Activated gamma-delta T cell treated with Interleukin-2 at 50 U/mL for 16 hours (primary cell): ENCODE measurements at places on chromosomes 5 and 9.

GRCh38 chr5:179238628-179238970 lies 106.7 kb downstream of the ADAMTS2 start:
- DNase-seq, result no peak

- no peak for DNase-seq
These were observed 631.5 kb upstream of the TLE4 start for GRCh38 chr9:78940121-78940855.

GRCh38 chr9:99666571-99666970 lies 155.1 kb upstream of the NR4A3 start:
- DNase-seq, result no peak

DNA sequence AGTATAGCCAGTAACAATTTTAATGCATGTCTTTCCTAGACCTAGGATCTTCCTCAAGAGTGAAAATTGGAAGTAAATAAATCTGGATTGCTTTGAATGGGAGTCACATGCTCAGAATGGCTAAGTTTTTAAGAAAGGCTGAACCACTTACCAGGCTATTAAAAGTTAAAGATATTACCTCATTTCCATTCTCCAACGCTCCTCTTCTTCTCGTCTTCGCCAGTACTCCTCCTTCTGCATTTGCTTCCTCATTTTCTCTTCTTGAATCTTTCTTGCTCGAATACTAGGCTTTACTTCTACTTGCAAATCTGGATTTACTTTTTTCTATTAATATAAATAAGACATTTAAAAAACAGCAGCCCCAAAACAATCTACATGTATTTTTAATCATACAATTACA lies 49.6 kb downstream of the ZFR start:
- DNase-seq, result no peak

DNA sequence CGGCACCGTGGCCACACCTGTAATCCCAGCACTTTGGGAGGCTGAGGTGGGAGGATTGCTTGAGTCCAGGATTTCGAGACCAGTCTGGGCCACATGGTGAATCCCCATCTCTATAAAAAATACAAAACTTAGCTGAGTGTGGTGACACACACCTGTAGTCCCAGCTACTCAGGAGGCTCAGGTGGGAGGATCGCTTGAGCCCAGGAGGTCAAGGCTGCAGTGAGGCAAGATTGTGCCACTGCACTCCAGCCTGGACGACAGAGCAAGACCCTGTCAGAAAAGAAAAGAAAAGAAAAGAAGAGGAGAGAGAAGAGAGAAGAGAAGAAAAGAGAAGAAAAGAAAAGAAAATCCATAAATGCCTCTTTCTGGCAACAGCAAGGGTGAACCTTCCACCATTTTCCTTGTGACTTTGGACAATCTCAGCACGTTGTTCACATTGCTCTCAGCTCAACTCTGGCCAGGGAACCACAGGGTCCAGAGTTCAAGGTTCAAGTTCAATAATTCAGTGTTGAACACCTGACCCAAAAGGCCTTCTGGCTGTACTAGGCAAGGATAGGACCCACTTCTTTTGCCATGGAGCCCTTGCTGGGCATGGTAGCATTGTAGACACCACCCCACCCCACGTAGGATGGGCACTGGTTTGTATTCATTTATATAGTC lies 14.6 kb upstream of the DUSP1 start:
- no peak for DNase-seq

- no peak for DNase-seq
These were observed 403.0 kb downstream of the HINT1 start for GRCh38 chr5:130762031-130762430.

GRCh38 chr5:19555876-19556275 lies 432.1 kb downstream of the CDH18 start:
- no peak for DNase-seq

- no peak for DNase-seq
These were observed 142.3 kb downstream of the MEF2C start for GRCh38 chr5:88740604-88741185.

- DNase-seq, result no peak
These were observed 27.4 kb upstream of the SYNPO start for GRCh38 chr5:150612905-150613670.

DNA sequence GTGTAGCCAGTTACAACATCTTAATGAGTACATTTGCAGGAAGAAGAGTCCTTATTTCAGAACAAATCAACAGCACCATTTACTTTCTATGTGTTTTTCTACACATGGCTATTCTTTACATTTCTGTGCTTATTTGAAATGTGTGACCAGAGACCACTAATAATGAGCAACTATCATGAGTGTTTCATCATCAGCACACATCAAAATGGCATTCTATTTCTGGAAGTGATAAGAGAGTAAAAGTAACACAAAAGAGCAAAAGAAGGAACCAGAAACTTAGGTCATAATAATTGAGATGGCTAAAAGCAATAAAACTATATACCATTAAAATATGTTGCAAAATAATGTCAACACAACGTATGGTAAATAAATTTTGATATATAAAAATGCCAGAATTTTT lies 159.7 kb downstream of the PBX3 start:
- DNase-seq, result no peak

DNA sequence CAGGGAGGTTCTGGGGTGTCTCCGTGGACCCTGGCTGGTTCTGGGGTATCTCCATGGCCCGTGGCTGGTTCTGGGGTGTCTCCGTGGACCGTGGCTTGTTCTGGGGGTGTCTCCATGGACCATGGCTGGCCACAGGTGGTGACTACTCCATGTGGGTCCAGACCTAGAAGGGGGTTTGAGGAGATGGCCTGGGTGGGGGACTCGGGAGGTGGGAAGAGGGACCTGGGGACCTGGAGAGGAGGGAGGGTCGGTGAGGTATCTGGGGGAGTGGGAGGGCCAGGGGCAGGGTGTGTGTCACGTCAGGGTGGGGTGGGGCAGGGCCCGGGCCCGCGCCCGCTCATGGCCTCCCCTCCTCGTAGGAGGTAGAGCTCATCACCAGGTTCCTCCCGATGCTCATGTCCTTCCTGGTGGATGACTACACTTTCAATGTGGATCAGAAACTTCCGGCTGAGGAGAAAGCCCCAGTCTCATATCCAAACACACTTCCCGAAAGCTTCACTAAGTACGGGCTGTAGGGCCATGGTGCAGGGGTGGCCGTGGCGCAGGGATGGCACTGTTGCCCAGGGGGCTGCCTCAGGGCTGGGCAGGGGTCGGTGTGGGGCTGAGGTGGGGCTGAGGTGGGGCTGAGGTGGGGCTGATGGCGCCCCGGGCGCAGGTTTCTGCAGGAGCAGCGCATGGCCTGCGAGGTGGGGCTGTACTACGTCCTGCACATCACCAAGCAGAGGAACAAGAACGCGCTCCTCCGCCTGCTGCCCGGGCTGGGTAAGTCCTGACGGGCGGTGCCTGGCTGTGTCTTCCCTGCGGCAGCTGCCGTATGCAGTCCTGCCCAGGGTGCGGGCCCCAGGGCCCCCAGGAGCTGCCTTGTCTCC lies 10.7 kb upstream of the TOR4A start:
- DNase-seq, result no peak

- DNase-seq, result no peak
These were observed 1.3 kb downstream of the LVRN start for GRCh38 chr5:115963566-115963965.

- DNase-seq, result peak; percentile 22
These were observed 2.3 kb downstream of the P4HA2 start for GRCh38 chr5:132225165-132226032.

DNA sequence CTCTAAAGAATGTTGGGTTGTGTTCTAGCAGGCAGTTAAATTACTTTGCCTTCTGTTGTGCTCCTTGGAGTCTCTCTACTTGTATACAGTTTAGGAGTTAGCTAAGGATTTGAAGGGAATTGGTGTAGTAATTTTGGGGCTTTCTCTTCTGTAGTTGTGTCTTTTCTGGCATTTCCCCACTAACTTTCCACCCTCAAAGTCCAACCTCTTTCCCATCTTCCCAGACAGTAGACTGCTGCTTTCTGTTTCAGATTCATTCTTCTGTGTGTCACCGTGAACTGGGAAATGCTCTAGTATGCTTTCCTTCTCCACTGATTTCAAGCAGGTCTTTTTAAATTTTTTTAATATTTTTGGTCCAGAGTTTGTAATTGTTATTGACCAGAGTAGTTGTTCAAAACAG lies 4.5 kb upstream of the ANGPTL2 start:
- DNase-seq, result no peak

DNA sequence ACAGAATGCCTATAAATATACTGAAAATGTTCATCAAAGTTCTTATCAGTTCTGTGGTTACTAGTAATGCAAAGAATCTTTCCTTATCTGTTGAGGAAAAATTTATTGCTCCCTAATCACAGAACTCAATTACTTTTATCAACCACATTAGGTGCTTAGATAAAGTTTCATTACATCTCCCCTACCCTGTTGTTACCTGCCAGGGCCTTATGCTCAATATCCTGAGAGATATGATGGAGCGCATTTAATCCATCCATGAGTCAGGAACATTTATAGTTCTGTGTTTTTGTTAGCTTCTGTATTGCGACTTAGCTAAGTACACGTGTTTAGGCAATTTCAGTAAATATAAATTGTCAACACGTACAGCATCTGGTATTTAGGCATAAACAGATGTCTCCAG lies 164.3 kb upstream of the ST8SIA4 start:
- no peak for DNase-seq

GRCh38 chr5:100902440-100903038 lies 543 bp downstream of the ST8SIA4 start:
- DNase-seq, result no peak

DNA sequence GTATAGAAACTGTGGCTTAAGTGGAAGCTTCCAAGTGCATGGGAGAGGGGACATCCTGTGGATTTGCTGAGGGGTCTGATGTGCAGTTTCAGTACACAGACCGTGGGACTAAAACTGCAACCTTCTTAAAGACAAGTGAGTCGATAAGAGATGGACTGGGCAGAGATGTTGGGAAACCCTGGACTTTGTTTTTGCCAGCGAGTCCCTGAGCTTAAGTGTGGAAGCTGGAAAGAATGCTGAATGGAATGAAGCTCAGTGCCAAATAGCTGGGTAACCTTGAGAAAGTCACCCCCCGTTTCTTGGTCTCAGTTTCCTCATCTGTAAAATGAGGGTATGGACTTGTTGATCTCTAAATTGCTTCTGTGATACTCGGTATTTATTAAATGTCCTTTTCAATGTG lies 37.3 kb upstream of the KLF9 start:
- DNase-seq, result no peak

GRCh38 chr9:136646827-136647711 lies 15.6 kb upstream of the EGFL7 start:
- no peak for DNase-seq

GRCh38 chr9:7228726-7229125 lies 471.0 kb downstream of the KDM4C start:
- no peak for DNase-seq

DNA sequence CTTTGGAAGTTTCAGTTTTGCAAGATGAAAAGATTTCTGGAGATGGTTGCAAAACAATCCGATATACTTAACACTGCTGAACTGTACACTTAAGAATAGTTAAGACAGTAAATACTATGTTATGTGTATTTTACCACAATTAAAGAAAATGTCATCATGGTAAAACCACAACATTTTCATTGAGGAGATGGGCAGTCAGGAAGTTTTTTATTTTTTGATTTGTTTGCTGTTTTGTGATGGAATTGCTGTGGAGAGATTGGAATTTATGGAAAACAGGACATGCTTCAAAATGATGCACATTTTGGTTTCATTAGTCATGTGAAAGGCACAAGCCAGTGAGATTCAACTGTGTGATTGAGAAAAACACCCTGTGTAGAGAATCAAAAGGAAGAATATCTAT lies 90.5 kb upstream of the AGXT2 start:
- no peak for DNase-seq
